ENCODE measurements at places on chromosomes 11 and 22.

- no peak for DNase-seq
Measured at GRCh38 chr11:128513915-128514681, 73.3 kb downstream of the ETS1 start.

- no peak for DNase-seq
Measured at GRCh38 chr11:110565357-110566336, 135.9 kb downstream of the FDX1 start.

GRCh38 chr11:29612423-29612822, 404.4 kb downstream of the KCNA4 start:
- DNase-seq = no peak

GRCh38 chr11:59144096-59144495, 1.4 kb downstream of the FAM111A start:
- peak; percentile 18 for DNase-seq

Measured in kidney capillary endothelial cell (primary cell).